ENCODE measurements at places on chromosomes 3 and 15. TPM values are rescaled to one million over a fixed set of nuclear protein-coding genes. Genes with fewer than 3 reads are reported as not detected.
A peak's percentile ranks its signal among the peaks of the same experiment; 100 is the strongest.

- DNase-seq, result no peak
- H3K4me3 ChIP-seq, result no peak overlapping the region
- H3K27ac ChIP-seq, result no peak overlapping the region
These were observed 805.5 kb downstream of the IGSF11 start for GRCh38 chr3:118229196-118229595.

DNA sequence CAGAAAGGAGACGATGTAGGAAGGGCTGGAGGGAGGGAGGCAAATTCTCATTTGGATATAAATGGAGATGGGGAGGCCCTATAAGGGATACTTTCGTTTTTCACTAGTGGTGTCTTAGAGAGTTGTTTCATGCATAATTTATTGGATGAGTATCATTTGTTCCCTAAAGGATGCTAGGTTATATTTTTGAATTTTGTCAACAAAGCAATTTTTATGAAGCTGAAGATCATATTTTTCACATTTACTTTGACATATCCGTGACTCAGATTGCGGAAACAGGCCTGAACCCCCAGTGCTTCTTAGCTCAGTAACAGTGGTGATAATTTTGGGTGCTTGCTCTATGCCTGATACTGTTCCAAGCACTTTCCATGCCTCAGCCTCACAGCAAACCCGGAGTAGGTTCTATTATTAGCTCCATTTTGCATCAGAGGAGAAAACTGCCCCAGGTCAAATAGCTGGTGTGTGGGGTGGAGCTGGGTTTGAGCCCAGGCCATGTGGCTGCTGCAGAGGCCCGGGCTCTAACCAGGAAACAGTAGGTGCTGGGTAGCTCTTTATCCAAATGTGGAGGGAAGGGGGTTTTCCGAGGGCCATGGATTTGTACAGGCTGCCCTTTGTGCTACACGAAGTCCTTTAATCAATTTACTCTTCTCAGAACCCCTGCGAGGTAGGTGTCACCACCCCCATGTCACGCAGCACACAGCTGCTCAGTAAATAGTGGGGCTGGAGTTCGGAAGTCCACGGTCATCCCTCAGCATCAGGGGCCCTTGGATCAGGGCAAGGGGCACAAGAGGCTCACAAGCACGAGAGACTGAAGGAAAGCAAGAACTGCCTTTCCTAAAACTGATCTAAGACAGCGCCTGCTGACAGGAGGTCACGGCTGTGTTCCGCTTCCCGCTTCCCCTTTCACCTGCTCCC lies 99.1 kb downstream of the SLC49A4 start:
- DNase-seq, result no peak
- H3K27ac ChIP-seq, result no peak overlapping the region
- H3K4me1 ChIP-seq, result peaks cover 17% of the 10 kb centered on the region
- no peaks in the 10 kb centered on the region for H3K36me3 ChIP-seq
- H3K4me3 ChIP-seq, result no peak overlapping the region

GRCh38 chr3:46866720-46867549 lies 3.7 kb upstream of the MYL3 start:
- H3K36me3 ChIP-seq, result no peaks in the 10 kb centered on the region
- peaks cover 36% of the 10 kb centered on the region for H3K4me1 ChIP-seq
- no peaks in the 10 kb centered on the region for H3K27me3 ChIP-seq
- no peak for DNase-seq
- H3K27ac ChIP-seq, result peak overlapping the region; percentile 66
- H3K4me3 ChIP-seq, result no peak overlapping the region

DNA sequence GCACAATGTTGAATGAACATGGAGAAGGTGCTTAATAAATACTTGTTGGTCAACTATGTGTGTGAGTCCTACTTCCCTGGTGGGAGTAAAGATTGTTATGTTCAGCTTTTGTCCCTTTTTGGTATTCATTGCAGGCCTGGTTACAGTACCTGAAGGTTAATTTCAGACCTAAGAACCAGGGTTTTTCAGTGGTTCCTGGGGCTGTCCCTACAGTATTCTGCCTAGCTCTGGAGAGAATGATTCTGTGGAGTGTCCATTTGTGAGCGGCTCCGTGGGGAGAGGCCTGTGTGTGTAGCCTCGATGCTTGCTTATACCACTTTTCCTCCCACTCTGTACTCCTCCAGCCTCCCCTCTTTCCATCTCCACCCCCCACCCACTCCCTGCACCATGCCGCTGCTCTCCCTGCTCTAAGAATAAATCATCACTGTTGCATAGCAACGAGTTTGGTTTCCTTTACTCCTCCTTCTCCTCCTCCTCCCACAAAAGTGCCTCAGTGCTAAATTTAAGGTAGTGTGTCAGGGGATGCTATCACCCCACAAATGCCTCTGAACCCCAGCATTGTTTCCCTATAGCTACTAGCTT lies 150.6 kb upstream of the ROPN1 start:
- no peak overlapping the region for H3K27ac ChIP-seq
- H3K36me3 ChIP-seq, result no peaks in the 10 kb centered on the region
- no peak for DNase-seq
- no peak overlapping the region for H3K4me3 ChIP-seq

GRCh38 chr3:105843994-105844393 lies 24.8 kb downstream of the CBLB start:
- peaks cover 34% of the 10 kb centered on the region for H3K4me1 ChIP-seq
- H3K4me3 ChIP-seq, result no peak overlapping the region
- no peaks in the 10 kb centered on the region for H3K27me3 ChIP-seq
- no peak overlapping the region for H3K27ac ChIP-seq
- no peak for DNase-seq

Gene SCN5A
- 9.3 TPM for total RNA-seq

Gene SAMD7
- total RNA-seq, result not detected

Gene FAM81A
- total RNA-seq, result 0.49 TPM

Data from vagina (tissue), 2 donors.